ENCODE measurements at places on chromosomes 2 and 18. TPM values are rescaled to one million over a fixed set of nuclear protein-coding genes. Genes with fewer than 3 reads are reported as not detected.

DNA sequence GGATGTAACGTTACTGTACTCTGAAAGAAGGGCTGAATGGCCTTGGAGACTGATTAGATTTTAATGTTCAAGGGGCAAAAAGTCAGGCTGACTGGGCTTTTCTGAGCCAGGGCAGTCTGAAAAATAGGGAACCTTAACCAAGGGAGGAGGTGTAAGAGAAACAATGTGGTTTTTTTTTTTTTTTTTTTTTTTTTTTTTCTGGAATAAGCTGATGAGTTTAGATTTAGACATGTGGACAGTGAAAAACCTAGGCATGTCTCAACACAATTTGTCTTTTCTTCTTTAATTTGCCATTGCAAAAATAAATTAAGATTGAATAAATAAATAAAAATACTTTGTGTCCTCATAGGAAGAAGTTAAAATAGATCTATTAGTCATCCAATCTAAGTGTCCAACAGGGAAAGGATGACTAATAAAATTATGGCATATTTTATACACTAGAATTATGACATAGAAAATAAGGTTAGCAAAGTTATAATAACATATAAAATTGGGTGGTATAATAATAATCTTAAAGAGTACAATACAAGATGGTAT lies 237.6 kb upstream of the TRIB2 start:
- DNase-seq, result no peak

DNA sequence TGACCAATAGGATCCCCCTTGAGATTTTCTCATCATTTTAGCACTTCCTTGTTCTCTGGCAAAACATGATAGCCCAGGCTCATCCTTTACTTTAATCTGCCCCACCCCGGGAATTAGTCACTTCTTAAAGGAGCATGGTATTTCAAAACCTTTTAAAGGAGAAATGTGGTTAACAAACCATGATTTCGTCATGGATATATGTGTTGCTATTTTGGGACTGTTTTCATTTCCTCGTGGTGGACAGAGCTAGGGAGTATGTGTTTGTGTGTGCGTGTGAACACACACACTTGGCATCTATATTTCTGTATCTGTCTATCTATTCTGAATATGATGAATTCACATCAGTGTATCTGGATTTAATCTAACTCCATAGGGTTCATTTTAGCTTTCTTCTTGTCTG lies 128.1 kb downstream of the BIRC6 start:
- peak; percentile 96 for DNase-seq

The NFU1 gene
- 47.0 TPM for total RNA-seq

The RAPH1 gene
- 12.3 TPM for total RNA-seq

The TACR1 gene
- not detected for total RNA-seq

The UGT1A3 gene
- total RNA-seq, result 0.88 TPM

The KLHL41 gene
- 0.18 TPM for total RNA-seq

The VWA3B gene
- not detected for total RNA-seq

The CCDC150 gene
- 5.5 TPM for total RNA-seq

DNA sequence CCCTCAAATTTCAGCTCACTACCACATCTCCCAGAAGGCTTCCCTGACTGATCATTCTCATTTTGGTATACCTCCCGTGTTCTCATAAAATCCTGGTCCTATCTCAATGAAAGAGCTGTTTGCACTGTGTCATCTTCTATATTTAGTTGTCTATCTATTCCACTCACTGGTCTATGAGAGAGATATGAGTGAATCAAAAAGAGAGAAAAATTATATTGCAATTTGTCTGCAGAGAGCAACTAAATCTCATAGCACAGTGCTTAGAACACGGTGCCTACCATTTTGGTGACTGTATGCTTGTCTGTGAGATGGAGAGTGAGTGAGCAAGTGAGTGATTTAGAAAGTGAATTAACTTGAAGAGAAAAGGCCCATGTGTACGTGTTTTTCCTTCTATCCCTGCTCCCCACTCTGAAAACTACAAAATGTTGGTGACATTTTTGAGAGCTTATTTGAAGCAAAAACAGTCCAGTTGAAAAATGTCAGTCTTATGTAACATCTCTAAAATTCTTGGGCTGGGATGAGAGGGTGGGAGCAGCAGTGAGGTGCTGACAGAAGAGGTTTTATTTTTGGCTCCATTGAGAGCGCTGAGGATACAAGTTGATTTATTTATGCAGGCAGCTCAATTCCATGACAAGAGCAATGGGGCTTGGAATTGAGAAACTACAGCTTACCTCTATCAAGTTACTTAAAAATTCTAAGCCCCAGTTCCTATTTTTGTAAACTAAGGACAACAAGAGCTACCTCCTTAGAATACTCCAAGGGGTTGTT lies 373.5 kb upstream of the CHST9 start:
- no peak for DNase-seq

DNA sequence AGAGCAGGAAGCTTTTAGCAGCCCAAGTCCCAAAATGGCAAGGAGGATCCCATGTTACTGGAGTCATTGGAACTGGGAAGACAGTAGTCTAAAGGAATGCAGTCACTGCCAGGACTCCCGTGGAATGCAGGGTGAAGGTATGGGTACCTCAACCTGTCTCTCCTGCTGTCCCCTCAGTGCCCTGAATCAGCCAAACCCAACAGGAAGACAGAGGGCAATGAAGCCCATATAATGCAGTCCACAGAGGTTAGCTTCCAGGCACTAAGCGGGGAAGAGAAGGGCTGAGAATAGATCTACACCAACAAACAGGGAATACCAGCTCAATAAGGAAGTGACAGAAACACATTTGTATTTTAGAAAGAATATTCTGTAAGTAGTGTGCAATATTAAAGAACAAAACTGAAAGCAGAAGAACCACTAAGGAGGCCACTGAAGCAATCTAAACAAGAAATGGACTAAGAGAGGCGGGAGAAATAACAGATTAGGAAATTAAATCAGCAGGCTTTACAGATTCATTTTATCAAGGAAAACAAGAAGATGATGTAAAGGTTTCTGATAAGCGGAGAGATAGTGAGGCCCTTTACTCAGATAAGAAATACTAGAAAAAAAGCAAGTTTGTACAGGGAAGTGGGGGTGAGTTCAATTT lies 8.3 kb downstream of the NEMP2 start:
- no peak for DNase-seq

The MARCO gene
- total RNA-seq, result 0.11 TPM

DNA sequence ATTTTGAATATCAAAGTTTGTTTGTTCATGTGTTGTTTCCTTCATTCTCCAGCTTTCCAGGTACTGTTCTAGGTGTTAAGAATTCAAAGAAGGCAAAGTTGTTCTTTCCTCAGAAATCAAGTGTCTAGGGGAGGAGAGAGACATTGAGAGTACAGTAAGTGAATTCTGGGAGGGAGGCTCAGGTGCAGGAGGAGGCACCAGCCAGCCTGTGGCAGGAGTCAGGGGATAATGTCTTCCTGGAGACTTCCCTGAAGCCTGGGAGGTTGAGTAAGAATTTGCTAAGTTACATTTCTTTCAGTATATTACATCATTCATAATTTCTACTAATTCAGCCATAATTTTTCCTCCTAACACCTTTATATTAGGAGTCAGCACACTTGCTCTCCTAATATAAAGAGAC lies 462.1 kb downstream of the TDRD15 start:
- no peak for DNase-seq

- DNase-seq, result no peak
These were observed 150.8 kb downstream of the PTRHD1 start for GRCh38 chr2:24642351-24642750.

All from foreskin keratinocyte (primary cell).